Cerebellar cortex (tissue), 1 donor: ENCODE measurements at places on chromosomes 7 and 10.
A peak's percentile ranks its signal among the peaks of the same experiment; 100 is the strongest.

DNA sequence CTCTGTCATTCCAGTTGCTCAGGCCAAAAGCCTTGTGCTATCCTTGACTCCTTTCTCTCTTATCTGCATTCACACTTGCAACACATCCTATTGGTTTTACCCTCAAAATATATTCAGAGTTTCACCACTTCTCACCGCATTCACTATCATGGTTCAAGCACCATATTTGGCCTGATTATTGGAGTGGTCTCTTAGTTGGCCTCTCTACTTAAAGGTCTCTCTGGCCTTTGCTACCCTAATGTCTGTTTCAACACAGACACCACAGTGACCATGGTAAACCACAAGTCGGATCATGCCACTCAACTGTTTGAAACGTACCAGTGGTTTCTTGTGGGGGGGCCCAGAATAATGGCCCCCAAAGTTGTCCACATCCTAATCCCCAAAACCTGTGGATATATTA lies 15.2 kb upstream of the PDZD8 start:
- DNase-seq, result no peak

GRCh38 chr7:101913851-101914250 lies 96.4 kb downstream of the CUX1 start:
- DNase-seq, result peak; percentile 72

GRCh38 chr7:158991824-158992621 lies 135.7 kb downstream of the DYNC2I1 start:
- no peak for DNase-seq

DNA sequence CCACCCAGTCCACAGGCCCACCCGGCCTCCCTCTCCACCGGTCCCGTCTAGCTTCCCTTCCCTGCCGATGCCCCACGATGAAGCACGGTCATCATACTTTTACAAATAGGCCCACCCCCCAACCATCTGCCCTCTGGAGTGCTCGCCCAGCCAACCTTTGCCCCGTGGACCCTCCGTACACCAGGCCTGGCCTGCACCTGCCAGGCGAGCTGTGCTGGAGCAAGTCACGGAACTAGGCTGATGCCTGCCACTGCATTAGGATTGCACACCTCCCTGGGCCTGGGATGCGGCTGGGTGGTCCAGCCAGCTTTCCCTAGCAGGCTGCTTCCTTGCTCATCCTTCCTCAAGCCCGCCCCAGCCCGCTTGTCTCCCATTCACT lies 44.7 kb downstream of the PPIF start:
- no peak for DNase-seq

- DNase-seq, result no peak
Measured at GRCh38 chr10:70508912-70509756, 30.6 kb downstream of the PALD1 start.

GRCh38 chr10:43727935-43728334 lies 79.3 kb upstream of the ZNF32 start:
- DNase-seq, result no peak

GRCh38 chr10:10716972-10717371 lies 300.7 kb upstream of the CELF2 start:
- no peak for DNase-seq

- DNase-seq, result no peak
Measured at GRCh38 chr10:70191161-70191971, 21.1 kb upstream of the SAR1A start.

GRCh38 chr10:19221216-19221615 lies 172.6 kb downstream of the MALRD1 start:
- DNase-seq, result no peak

GRCh38 chr7:27619492-27619891 lies 43.2 kb downstream of the HIBADH start:
- no peak for DNase-seq

DNA sequence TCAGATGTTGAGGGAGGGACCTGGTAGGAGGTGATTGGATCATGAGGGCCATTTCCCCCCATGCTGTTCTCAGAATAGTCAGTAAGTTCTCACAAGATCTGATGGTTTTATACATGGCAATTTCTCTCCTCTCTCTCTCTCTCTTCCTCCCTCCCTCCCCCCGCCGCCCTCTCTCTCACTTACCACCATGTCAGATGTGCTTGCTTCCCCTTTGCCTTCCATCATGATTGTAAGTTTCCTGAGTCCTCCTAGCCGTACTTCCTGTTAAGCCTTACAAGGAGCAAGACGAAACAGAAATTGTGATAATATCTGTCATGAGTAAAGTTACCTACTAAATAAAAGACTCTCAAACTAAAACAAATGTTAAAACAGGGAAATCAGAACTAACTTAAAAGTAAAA lies 19.9 kb upstream of the GPR141 start:
- no peak for DNase-seq

DNA sequence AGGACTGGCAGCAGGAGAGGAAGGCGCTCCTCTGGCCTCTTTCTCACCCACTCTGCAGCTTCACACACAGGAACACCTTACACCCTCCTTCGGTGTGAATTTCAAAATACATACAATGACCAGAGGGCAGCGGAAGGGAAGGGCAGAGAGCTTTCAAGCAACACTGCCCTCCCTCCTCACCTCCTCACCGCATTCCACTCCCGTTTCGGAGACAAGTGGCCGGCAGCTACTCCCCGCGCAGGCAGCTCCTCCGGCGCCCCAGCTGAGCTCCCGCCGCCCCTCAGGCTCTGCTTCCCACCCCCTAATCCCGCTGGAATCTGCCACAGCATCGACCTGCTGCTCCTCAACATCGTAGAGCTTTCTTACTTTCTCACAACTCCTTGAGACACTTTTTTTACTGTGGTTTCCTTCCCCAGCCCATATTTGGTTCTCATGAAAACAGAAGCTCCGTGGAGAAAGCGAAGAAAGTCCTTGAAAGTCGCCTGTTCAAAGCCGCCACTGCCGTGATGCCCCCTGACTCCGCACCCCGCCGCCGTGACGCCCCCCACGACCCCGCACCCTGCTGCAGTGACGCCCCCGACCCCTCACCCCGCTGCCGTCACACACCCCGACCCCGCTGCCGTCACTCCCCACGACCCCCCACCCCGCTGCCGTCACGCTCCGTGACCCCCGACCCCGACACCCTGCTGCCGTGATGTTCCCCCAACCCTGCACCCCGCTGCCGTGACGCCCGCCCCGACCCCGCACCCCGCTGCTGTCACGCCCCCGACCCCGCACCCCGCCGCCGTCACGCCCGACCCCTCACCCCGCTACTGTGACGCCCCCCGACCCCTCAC lies 14.6 kb upstream of the GPER1 start:
- no peak for DNase-seq

GRCh38 chr7:854118-854775 lies 22.0 kb downstream of the SUN1 start:
- DNase-seq, result no peak

DNA sequence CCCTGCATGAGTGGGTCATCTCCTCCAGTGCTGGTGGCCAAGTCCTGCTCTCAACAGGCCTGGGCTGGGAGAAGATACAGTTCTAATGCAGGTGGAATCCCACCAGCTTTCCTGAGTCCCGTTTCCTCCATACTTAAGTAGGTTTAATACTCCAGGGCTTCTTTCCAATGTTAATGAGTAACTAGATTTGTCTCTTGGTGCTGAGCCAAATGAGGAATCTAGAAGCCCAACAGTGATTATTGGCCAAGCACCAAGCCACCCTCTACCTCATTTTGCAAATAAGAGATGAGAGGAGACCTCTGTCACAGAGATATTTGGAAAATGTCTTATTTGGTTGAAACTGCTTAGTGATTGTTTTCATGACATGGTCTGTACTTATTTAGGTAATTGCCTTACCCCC lies 37.1 kb downstream of the STARD3NL start:
- DNase-seq, result no peak

DNA sequence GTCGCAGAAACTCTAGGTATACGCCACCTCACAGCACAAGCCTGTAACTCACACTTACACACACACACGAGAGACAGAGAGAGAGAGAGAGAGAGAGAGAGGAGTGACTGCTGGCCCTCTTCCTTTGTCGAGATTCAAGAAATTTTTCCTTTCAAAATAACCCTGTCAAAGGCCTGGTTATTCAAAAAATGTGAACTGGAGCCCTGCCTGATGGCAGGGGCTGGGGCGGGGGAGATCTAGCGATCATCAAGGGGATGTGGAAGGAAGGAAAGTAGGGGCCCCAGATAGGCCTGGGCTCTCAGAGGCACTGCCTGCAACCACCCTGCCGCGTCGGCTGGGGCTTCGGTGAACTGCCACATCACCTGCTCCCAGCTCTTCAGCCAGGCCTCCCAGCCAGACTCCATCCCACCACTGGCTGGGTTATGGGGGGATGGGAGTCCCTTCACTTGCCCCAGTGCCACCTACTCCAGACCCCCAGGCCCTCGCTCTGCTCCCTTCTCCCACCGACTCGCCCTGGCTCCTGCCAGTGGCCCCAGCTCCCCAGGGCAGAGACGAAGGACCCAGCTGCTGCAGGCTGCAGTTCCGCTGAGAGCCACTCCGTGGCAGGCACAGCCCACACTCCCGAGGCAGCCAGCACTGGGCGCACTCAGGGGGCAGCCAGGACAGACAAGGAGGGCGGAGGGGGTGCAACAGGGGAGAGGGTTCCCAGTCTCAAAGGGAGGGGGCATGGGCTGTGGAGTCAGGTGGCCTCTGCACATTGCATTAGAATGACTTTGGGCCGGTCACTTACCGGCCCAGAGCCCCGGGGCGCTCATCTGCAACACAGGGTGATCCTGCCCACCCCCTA lies 15.3 kb downstream of the KCNH2 start:
- peak; percentile 81 for DNase-seq

DNA sequence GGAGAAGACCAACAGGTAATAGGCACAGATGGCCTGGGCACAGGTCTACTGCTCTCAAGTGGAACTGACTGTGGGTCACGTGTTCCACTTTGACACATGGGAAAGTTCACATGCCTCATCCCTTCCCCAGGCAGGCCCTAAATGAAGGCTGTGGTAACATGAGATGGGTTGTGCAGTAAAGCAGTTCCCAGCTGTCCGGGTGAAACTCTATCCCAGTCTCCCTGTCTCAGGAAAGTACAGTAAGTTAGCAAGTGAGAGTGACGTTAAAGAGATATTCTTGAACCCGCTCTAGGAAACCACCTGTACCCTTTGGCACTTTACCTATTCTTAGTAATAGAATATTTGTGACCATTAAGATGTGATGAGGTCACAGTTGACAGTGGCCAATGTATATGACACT lies 343.7 kb upstream of the AOAH start:
- DNase-seq, result no peak

- no peak for DNase-seq
Measured at GRCh38 chr7:55108818-55109217, 90.0 kb downstream of the EGFR start.

DNA sequence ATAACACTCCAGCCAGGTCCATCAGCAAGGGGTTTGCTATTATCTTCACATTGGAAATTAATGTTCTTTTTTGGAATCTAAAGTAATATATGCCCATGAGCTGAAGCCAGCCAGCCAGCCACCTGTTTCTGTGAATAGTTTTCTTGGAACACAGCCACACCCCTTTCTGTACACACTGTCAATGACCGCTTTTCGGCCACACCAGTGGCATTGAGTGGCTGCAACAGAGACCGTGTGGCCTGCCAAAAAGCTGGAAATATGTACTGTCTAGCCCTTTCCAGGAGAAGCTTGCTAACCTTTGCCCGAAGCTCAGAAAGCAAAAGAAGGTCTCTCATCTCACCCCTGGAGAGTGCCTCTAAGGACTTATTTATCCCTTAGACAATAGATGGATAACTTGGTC lies 98.5 kb upstream of the NPS start:
- no peak for DNase-seq

- DNase-seq, result no peak
Measured at GRCh38 chr10:91411621-91412020, 1.5 kb downstream of the HECTD2 start.

- no peak for DNase-seq
Measured at GRCh38 chr7:33457039-33457438, 327.7 kb downstream of the BBS9 start.

- no peak for DNase-seq
Measured at GRCh38 chr10:132461103-132461682, 64.2 kb downstream of the PWWP2B start.

GRCh38 chr7:149598721-149599308 lies 101.2 kb upstream of the ZNF746 start:
- DNase-seq, result peak; percentile 74
